ENCODE measurements at places on chromosomes 12 and 14. TPM values are rescaled to one million over a fixed set of nuclear protein-coding genes. Genes with fewer than 3 reads are reported as not detected.

DNA sequence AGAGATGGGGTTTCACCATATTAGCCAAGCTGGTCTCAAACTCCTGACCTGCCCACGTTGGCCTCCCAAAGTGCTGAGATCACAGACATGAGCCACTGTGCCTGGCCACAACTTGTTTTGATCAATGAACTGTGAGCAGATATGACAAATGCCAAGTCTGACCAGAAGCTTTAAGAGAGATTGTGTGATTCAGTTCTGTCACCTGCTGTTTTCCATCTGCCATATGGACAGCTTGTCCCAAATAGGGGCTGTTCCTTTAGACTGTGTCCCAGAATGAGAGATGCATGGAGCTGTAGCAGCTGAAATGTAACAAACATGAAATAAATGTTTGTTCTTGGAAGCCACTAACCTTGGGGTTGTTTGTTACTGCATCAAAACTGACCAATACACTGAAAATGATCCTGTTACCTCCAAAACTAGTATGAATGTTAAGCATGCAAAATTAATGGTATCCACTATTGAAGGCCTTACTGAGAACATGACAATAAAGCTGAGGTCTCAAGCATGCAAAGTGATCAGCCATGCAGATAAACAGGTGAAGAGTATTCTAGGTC, 65.9 kb upstream of the MED13L start:
- peaks cover 7% of the 10 kb centered on the region for H3K4me1 ChIP-seq
- H3K27ac ChIP-seq: no peak overlapping the region
- H3K36me3 ChIP-seq: no peaks in the 10 kb centered on the region
- no peak overlapping the region for H3K4me3 ChIP-seq

Gene GSC
- not detected for polyA plus RNA-seq

Gene TAS2R7
- polyA plus RNA-seq: not detected

GRCh38 chr12:56374726-56375597, 12.3 kb upstream of the APOF start:
- H3K4me1 ChIP-seq: no peaks in the 10 kb centered on the region
- H3K36me3 ChIP-seq: no peaks in the 10 kb centered on the region
- no peak for DNase-seq
- no peaks in the 10 kb centered on the region for H3K27me3 ChIP-seq
- H3K4me3 ChIP-seq: no peak overlapping the region

Gene ART4
- 16.1 TPM for polyA plus RNA-seq

DNA sequence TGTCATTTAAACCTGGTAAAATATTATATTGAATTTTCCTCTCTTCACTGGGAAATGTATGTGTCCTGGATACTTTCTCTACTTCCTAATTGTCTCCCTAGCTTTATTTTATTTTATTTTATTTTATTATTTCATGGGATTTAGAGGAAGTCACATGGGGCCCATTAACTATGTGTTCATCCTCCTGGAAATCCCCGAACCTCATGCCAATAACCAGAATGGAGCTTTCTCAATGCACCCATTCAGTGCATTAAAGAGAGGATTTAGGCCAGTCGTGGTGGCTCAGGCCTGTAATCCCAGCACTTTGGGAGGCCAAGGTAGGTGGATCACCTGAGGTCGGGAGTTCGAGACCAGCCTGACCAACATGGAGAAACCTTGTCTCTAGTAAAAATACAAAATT, 1.3 kb upstream of the RPGRIP1 start:
- DNase-seq: no peak
- no peaks in the 10 kb centered on the region for H3K36me3 ChIP-seq
- no peak overlapping the region for H3K4me3 ChIP-seq
- H3K27me3 ChIP-seq: no peaks in the 10 kb centered on the region
- H3K27ac ChIP-seq: no peak overlapping the region

Gene TBX3
- 26.8 TPM for polyA plus RNA-seq

Gene NOS1
- 0.01 TPM for polyA plus RNA-seq

DNA sequence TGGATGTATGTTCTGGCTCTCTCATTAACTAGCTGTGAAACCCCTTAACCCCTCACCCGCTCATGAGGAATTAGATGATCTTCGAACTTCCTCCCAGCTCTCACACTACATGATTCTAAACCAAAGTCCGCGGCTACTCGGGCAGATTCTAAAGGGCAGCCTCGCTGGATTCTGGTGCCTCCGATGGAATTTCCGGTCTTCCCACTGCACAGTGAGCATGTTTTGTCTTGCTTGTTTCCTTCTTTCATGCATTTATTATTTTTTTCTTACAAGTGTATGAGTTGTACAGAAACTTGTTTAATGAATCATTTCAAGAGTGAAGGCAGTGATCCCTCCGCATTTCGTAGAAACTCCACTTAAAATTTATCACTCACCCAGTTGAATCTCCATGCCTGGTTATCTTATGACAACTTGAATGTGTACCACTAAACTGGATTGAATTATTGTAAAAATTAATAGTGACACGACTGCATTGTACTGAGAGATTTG, 4.5 kb upstream of the HCAR3 start:
- no peak overlapping the region for H3K27ac ChIP-seq
- no peaks in the 10 kb centered on the region for H3K36me3 ChIP-seq
- no peaks in the 10 kb centered on the region for H3K27me3 ChIP-seq
- DNase-seq: no peak
- H3K4me1 ChIP-seq: no peaks in the 10 kb centered on the region

GRCh38 chr12:42534184-42534838, 55.2 kb downstream of the PRICKLE1 start:
- H3K4me1 ChIP-seq: no peaks in the 10 kb centered on the region
- no peak overlapping the region for H3K4me3 ChIP-seq
- no peak for DNase-seq
- no peak overlapping the region for H3K27ac ChIP-seq
- H3K27me3 ChIP-seq: peaks cover 2% of the 10 kb centered on the region
- H3K36me3 ChIP-seq: no peaks in the 10 kb centered on the region

DNA sequence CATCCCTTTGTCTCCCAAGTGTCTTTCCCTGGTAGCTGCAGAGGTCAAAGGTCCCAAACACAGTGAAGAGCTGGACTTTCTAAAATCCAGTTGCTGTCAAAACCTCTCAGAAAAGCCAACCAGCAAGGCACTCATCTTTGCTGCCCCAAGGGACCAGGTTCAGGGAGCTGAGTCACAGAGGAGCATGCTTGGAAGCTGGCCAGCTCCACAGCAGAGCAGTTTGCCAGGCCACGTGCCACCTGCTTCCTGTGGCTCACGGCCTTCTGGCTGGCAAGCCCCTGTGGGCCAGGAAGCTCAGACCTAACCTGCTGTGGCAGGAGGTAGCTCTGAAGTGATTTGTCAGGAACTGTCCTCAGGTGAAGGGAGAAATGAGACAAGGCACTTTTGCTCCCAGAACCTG, 3.6 kb downstream of the ISCU start:
- H3K4me1 ChIP-seq: peaks cover 20% of the 10 kb centered on the region
- no peaks in the 10 kb centered on the region for H3K27me3 ChIP-seq
- DNase-seq: no peak

GRCh38 chr12:9948606-9949296, 16.6 kb upstream of the CLEC2A start:
- H3K36me3 ChIP-seq: no peaks in the 10 kb centered on the region
- no peaks in the 10 kb centered on the region for H3K27me3 ChIP-seq

DNA sequence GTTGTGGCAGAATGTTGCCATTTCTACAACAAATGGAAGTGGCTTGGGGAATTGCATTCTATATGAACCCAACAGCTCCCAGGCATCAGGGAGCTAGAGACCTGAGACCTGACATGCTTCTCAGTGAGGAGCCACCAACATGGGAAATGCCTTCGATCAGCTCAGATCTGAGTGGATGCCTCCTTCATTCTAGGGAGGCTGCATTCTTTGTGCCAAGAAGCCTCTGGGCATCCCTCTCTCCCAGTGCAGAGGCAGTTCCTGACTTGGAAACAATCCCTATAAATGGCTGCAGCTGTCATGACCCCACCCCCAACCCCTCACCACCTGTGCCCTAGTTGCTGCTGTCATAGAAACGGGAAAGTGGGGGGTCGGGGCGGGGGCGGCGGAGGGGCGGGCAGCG, 196.3 kb downstream of the PPM1H start:
- H3K4me3 ChIP-seq: no peak overlapping the region
- DNase-seq: no peak
- no peaks in the 10 kb centered on the region for H3K27me3 ChIP-seq
- no peak overlapping the region for H3K27ac ChIP-seq
- no peaks in the 10 kb centered on the region for H3K4me1 ChIP-seq
- no peaks in the 10 kb centered on the region for H3K36me3 ChIP-seq

DNA sequence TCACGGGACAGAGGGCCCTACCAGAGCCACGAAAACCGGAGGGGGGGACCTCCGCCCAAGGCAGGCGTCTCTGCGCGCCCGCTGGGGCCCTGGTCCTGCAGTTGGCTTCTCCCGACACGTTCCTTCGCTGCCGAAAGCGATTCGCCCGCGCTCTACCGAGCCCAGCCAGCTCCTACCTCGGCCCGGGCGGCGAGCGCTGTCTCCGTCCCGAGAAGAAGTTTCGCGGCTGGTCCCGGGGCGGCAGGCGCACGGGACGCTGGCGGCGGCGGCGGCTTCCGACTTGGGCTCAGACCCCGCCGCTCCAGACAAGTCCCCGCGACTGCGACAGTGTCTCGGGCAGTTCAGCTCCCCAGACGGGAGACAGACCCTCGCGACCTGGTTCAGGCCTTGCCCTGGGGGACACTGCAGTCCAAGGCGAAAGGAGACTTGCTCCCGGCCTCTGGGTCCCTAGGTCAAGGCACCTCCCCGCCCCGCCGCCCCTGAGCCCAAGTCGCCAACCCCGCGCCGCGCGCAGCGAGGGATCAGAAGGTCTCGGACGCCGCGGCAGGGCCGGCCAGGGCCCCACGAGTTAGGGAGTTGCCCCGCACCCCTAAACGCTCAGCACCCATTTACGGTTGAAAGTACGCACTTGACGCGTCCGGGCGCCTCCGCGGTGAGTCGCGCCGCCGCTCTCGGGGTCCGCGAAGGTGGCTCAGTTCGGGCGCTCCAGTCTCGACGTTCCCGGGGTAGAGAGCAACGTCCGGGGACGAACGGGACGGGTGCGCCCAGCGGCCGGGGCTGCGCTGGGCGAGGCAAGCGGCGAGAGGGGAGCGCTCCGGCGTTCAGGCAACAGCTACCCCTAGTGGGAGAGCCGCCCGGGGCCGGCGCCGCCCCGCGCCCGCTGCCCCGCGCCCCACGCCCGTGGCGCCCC, 1.4 kb upstream of the DIO3 start:
- no peak for DNase-seq
- H3K4me3 ChIP-seq: peak overlapping the region; percentile 64
- peaks cover 23% of the 10 kb centered on the region for H3K4me1 ChIP-seq
- peaks cover 16% of the 10 kb centered on the region for H3K27me3 ChIP-seq
- peak overlapping the region; percentile 26 for H3K27ac ChIP-seq

Gene C12orf54
- polyA plus RNA-seq: not detected

- H3K27me3 ChIP-seq: no peaks in the 10 kb centered on the region
- no peak overlapping the region for H3K27ac ChIP-seq
- no peak for DNase-seq
- peaks cover 17% of the 10 kb centered on the region for H3K4me1 ChIP-seq
Measured at GRCh38 chr12:69354556-69355187, 4.9 kb upstream of the YEATS4 start.

- peaks cover 5% of the 10 kb centered on the region for H3K4me1 ChIP-seq
- no peak for DNase-seq
- no peak overlapping the region for H3K27ac ChIP-seq
- H3K27me3 ChIP-seq: no peaks in the 10 kb centered on the region
Measured at GRCh38 chr12:4118601-4119156, 154.9 kb upstream of the CCND2 start.

Gene SIX4
- 0.08 TPM for polyA plus RNA-seq

DNA sequence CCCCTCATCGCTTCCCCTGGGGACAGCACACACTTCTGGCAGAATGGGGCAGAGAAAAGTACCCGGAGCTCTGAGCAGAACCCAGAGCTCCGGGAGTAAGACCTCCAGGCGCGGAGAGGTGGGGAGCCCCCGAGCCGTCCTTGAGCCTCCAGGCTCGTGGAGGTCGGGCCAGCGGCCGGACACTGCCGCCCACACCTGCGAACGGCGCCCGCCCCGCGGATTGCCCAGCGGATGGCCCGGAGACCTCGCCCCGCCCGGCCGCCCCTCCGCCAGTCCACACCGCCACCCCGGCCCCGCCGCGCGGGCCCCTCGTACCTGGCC, 344 bp downstream of the SPTLC2 start:
- H3K4me3 ChIP-seq: peak overlapping the region; percentile 96
- no peak for DNase-seq
- no peaks in the 10 kb centered on the region for H3K27me3 ChIP-seq
- H3K36me3 ChIP-seq: no peaks in the 10 kb centered on the region
- H3K4me1 ChIP-seq: peaks cover 7% of the 10 kb centered on the region

- DNase-seq: no peak
- no peaks in the 10 kb centered on the region for H3K36me3 ChIP-seq
- H3K4me3 ChIP-seq: no peak overlapping the region
- no peaks in the 10 kb centered on the region for H3K27me3 ChIP-seq
- H3K27ac ChIP-seq: no peak overlapping the region
Measured at GRCh38 chr14:62670526-62670925, 374.7 kb downstream of the KCNH5 start.

DNA sequence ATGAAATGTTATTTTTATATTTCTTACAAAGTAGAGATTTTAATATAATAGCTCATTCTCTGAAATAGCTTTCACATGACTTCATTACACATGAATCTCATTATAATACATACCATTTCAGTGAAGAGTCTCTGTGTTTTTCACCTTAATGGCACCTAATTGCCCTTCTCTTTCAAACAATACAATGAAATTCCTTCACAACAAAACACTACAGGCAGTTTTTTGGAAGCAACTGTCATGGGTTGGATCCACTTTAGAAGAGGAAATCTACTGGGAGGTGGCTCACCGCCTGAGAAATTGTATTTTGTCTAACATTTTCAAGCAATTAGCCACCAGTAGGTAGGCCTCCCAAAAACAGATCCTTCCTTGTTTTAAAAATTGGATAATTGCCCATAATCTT, 40.3 kb upstream of the RGS6 start:
- no peak overlapping the region for H3K4me3 ChIP-seq
- no peaks in the 10 kb centered on the region for H3K27me3 ChIP-seq
- DNase-seq: no peak
- no peak overlapping the region for H3K27ac ChIP-seq
- H3K4me1 ChIP-seq: no peaks in the 10 kb centered on the region
- H3K36me3 ChIP-seq: no peaks in the 10 kb centered on the region

Gene RNASE7
- 0.12 TPM for polyA plus RNA-seq

- no peaks in the 10 kb centered on the region for H3K27me3 ChIP-seq
- no peak overlapping the region for H3K27ac ChIP-seq
- no peaks in the 10 kb centered on the region for H3K36me3 ChIP-seq
- no peaks in the 10 kb centered on the region for H3K4me1 ChIP-seq
Measured at GRCh38 chr12:107859367-107859766, 84.9 kb downstream of the ASCL4 start.

DNA sequence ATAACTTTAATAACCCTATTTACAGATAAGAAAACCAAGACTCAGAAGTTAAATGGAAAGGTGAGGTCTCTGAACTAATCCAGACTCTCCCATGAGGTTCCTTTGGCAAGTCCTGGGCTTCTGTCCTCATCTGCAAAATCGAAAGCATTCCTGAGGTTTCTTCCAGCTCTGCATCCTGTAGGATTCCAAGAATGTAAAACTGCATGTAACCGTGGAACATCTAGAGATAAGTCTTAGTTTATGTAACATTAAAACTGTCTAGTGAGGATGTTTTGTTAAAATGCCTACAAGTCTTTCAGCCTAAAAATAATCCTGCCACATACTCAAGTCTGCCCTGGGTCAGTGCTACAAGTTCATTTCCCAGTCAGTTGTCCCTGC, 7.3 kb upstream of the ITFG2 start:
- DNase-seq: no peak
- peaks cover 39% of the 10 kb centered on the region for H3K36me3 ChIP-seq
- peaks cover 11% of the 10 kb centered on the region for H3K4me1 ChIP-seq
- H3K27ac ChIP-seq: no peak overlapping the region
- H3K27me3 ChIP-seq: no peaks in the 10 kb centered on the region
- H3K4me3 ChIP-seq: no peak overlapping the region

All from liver (tissue), 10 donors.